ENCODE measurements at places on chromosomes 11 and 22. TPM values are rescaled to one million over a fixed set of nuclear protein-coding genes. Genes with fewer than 3 reads are reported as not detected.

- peak; percentile 28 for DNase-seq
Observed at GRCh38 chr11:57407941-57408475, 17.6 kb upstream of the PRG2 start.

DNA sequence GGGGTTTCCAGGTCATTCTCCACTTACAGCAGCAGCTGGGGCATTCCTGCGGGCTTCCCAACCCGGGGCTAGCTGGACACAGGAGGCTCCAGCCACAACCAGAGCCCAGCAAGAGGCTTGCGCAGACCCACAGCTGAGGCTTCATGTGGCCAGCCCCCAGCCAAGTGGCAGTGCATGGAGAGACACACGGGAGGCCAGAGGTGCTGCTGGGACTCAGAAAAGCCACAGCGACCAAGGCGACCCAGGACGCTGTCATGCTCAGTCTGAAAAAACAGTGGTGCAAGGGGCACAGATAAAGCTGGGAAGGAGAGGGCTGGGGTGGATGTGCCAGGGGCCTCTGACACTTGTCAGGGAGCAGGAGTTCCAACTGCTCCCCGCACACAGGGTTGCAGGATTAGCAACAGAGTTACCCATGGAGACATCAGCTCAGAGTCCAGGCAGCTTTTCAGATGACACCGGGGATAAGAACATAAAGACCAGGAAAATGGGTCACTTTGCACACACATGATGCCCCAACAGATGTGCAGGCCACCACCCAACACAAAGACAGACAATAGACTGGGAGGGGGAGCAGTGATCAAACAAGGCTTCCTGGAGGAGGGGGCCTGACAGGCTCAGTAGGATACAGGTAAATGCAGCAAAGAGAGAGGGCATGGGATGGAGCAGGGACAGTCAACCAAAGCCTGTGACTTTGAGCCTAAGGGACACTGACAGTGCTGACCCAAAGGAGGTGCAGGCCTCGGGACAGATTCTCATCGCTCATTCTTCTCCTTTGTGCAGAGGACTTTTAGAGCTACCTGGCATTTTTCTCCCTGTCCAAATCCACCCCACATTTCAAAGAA, 6.9 kb upstream of the NEAT1 start:
- peak; percentile 72 for DNase-seq

DNA sequence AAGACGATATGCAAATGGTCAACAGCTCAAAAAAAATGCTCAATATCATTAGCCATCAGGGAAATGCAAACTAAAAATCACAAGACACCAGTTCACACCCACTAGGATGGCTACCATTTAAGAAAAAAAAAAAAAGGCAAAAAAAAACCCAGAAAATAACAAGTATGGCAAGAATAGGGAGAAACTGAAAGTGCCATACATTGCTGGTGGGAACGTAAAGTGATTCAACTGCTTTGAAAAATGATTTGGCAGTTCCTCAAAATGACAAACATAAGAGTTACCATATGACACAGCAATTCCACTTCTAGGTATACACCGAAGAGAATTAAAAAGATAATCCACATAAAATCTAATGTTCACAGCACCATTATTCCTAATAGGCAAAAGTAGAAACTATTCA, 47.5 kb downstream of the PICALM start:
- DNase-seq = no peak

GRCh38 chr11:31870609-31871309, 59.6 kb upstream of the PAX6 start:
- DNase-seq = no peak

- no peak for DNase-seq
Observed at GRCh38 chr11:80722629-80723028, 1281.8 kb upstream of the TENM4 start.

DNA sequence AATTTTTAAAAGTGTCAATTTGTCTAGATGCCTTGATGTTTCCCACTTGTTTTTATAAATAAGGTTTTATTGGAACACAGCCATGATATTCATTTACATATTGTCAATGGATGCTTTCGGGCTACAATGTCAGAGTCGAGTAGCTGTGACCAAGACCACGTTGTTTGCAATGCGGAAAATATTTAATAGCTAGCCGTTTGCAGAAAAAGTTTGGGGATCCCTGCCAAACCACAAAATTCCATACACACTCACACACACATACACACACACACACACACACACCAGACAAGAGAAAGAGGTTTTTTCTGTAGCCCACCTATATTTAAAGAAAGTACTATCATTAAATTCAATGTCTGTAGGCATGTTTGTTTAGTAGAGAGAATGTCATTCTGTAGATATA, 58.3 kb downstream of the TYR start:
- DNase-seq = no peak

The BRMS1 gene
- total RNA-seq = 22.0 TPM

DNA sequence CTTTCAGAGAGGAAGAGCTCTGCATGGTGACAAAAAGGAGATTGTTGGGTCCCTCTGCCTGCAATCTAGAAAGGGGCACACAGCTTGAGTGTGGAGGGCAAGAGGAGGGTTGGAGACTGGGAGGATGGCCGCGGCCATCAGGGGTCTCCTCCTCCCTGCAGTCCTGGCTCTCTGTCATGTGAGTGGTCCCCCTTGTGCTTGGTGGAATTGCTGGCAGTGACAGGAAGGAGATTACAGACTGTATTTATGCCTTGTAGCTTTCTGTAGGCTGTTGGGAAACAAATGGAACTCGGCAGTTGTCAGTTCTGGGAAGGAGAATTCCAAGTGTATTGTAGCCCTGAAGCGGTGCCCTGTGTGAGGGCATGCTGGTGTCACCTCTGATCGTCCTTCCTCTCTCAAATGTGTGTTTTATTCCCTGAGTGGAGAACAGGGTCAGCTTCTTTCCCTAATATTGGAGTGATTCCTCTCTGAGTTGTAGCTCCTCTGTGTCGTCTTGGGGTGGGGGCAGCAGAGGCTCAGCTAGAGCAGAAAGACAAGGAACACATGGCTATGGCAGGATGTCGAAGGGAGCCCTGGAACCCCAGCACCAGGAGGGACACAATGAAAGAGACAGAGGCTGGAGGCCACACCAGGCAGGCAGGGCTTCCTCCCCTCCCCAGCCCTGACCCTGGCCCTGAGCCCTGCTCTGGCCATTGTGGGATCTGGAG, 163.1 kb downstream of the PKNOX2 start:
- no peak for DNase-seq

DNA sequence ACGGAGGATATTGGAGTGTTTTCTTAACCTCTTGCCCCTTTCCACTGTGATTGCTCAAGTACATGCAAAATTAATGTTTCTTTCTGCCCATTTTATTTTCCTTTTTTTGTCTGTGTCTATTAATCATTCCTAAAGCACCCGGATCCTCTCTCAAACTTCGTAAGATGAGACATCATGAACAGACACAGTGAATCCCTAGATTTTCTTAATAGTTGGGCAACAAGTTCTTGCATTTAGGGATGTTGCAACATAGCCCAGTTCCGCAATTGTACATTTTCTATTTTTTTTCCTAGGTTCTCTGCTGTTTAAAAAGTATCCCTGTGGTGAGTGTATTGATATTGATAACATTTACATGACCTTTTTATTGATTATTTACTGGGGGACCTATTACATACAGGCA, 2.9 kb downstream of the FAM111A start:
- no peak for DNase-seq

DNA sequence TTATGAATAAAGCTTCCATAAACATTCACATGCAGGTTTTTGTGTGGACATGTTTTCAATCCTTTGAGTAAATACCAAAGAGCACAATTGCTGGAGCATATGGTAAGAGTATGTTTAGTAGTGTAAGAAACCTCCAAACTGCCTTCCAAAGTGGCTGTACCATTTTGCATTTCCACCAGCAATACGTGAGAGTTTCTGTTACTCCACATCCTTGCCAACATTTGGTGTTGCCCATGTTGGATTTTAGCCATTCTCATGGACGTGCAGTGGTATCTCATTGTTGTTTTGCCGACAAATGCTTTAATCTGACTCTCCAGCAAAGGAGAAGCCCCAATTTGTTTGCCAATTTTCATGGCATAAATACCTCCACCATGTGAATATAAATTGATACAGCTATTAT, 103.9 kb upstream of the TMEM45B start:
- DNase-seq = no peak

DNA sequence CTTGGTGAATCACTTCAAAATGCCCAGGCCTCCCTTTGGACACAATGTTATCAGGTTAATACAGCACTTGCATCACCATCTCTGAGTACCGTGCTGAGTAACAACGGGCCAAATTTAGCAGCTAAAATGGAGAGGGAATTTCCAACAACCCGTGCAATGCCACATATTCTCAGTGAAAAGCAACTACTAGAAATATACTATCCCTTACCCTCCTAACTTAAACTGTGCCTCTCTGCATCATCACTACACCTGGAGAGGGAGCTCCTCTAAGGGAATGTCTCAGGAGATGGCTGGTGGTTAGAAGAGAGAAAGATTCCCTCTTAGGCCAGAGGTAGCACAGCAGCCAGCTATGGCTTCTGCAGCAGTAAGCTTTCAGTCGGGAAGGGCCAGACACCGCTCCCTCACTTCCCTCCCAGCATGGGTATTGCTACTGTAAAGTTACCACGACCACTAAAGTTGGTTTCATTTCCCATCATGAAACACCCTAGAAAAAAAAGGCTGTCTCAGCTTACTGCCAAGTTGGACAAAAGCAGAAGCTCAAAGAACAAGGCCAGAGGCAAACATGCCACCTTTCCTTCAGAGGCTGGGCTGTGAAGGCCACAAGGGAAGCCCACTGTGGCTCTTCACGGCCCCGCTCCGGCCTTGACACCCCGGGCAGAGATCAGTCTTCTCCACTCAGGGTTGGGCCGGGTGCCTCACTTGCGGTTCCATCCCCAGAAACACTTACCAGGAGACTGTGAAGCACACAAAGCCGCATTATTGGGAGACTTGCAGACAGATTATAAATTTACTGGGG, 3.9 kb downstream of the MAML2 start:
- peak; percentile 80 for DNase-seq

GRCh38 chr22:32702421-32702820, 99.1 kb upstream of the TIMP3 start:
- DNase-seq = no peak

Data from posterior vena cava (tissue), 2 donors.